ENCODE measurements at places on chromosomes 12 and 14.

- DNase-seq, result no peak
Measured at GRCh38 chr12:4443616-4444015, 2.0 kb downstream of the FGF6 start.

DNA sequence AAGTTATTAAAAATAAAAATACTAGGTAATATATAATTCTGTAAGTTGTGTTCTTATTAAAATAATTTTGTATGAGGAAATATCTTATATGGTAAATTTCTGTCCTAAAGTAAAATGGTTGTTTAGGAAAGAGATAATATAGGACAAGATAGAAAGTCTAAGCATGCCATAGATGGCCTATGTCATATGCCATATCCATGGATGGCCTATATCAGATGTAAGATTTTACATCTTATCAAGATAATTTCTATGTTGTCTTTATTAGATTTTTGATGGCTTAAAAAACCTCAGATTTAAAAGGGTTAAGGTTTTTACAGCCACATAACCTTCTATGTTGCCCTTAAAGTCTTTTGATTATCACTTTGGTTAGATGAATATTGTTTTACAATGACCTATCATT is 52.6 kb downstream of the CATSPERB start:
- DNase-seq, result no peak

DNA sequence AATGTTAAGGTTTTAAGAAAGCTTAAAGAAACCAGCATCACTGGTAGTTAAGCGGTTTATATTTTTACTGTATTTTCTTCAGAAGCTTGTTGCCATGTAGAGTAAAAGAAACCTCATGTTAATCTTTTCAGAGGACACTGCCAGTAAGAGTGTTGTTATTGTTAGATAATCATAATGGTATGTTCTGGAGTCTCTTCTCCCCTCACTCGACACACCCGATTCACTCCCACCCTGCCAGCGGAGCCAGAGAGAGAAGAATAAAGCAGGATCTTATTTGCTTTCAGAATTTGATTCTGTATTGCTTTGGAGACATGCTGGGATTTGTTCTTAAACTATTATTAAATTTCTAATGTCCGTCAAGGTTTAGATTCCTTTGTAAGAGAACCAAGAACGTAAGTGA is 113.7 kb downstream of the SAMD4A start:
- DNase-seq, result no peak

GRCh38 chr12:122869207-122869973 is 26.5 kb downstream of the VPS37B start:
- DNase-seq, result peak; percentile 25

DNA sequence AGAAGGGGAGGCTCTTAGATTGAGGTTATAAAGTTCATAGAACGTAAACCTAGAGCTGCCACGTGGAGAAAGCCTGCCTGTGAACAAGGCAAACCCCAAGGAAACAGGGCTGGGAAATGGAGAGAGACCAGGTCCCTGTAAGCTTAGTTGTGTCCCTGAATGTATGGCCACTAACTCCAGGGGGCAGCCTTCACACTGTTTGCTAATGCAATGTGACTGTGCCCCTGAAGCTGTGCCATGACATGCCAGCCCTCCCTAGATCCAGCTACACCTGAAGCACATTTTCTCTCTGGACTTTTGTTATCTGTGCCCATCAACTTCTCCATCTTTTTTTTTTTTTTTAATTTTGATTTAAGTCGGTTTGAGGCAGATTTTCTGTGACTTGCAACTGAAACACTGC is 60.6 kb upstream of the TMCC3 start:
- DNase-seq, result no peak

- DNase-seq, result no peak
Measured at GRCh38 chr12:49138587-49138986, 7.4 kb upstream of the TUBA1B start.

GRCh38 chr12:89999699-90000505 is 291.3 kb upstream of the ATP2B1 start:
- DNase-seq, result no peak

- DNase-seq, result no peak
Measured at GRCh38 chr12:109555431-109556315, 17.6 kb downstream of the MMAB start.

GRCh38 chr14:81302638-81303037 is 81.9 kb upstream of the GTF2A1 start:
- no peak for DNase-seq

- DNase-seq, result no peak
Measured at GRCh38 chr12:80659512-80660063, 47.8 kb upstream of the MYF6 start.

DNA sequence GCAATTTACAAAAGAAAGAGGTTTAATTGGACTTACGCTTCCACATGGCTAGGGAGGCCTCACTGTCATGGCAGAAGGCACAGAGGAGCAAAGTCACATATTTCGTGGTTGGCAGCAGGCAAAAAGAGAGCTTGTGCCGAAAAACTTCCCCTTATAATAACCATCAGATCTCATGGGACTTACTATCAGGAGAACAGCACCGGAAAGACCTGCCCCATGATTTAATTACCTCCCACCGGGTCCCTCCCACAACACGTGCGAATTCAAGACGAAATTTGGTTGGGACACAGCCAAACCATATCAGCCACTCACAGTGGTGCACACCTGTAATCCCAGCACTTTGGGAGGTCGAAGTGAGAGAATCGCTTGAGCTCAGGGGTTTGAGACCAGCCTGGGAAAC is 68.5 kb downstream of the FBXL14 start:
- DNase-seq, result peak; percentile 33

DNA sequence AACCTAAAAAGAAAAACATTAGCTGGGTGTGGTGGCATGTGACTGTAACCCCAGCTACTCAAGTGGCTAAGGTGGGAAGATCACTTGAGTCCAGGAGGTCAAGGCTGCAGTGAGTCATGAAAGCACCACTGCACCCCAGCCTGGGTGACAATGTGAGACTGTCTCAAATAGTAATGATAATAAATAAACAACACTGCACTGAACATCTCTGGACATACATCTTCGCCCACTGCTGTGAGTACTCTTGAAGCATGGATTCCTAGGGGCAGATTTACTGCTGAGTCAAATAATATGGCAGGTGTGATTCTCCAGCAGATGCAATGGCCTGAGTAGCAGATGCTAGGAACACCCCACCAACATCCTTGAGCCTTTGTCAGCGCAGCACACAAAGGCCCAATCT is 23.6 kb downstream of the ABCB9 start:
- no peak for DNase-seq

DNA sequence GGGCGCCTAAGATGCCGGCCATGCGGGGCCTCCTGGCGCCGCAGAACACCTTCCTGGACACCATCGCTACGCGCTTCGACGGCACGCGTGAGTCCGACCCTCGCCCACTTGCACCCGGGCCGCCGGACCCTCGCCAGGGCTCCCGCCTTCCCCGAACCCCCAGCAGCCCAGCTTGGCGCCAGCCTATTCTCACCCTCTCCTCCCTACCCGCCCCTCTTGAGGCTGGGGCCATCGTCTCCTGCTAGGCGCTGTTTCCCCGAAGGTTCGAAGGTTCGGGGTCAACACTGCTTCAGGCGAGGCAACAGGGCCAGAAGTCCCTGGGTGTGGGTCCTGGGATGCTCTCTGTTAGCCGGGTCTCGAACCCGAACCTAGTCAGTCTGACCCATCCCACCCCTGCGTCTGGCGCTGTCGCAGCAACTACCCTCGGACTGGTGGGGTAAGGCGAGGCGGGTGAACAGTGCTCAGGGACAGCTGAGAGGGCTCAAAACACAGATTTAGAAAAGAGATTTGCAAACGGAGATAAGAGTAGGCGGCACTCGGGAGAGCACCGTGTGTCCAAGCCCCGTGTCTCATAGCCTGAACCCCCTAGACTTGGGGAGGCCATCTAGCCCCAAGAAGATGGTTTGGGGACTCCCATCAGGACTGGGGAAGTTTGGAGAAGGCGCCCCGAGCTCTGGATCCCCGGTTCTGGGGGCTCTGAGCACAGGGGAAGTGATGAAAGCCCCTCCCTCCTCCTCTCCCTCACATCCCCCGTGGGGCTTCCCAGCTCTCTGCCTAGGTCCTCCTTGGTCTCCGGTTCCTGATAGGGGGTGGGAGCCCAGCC is 787 bp downstream of the KCNH3 start:
- DNase-seq, result no peak

DNA sequence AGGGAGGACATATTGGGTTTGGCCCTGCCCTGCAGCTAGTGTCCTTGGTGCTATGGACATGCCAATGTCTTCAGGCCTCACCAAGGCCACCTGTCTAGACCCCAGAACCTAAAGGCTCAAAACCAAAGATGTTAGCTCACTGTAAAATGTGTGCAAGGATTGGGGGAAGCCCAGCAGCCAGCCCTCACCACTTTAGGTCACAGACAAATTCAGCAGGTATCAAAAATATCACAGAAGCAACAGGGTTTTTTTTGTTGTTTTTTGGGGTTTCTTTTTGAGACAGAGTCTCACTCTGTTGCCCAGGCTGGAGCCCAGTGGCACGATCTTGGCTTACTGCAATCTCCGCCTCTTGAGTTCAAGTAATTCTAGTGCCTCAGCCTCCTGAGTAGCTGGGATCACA is 29.0 kb upstream of the NINJ2 start:
- DNase-seq, result no peak

DNA sequence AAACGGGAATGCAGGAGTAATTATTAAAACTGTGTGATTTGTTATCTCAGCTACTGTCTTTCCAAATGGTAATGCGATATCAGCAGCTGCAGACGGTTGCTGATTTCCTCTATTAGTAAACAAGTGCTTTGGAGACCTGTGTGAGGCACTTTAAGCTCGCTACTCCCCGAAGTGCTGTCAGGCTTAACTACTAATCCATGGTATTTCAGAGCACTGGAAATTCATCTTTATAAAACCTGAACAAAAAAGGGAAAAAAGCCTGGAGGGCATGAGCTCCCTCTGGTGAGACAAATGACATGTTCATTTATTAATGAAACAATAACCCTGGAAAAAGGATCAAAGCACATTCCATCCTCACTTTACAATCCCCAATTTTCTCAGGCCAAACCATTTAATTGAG is 143.6 kb upstream of the OTX2 start:
- DNase-seq, result no peak

DNA sequence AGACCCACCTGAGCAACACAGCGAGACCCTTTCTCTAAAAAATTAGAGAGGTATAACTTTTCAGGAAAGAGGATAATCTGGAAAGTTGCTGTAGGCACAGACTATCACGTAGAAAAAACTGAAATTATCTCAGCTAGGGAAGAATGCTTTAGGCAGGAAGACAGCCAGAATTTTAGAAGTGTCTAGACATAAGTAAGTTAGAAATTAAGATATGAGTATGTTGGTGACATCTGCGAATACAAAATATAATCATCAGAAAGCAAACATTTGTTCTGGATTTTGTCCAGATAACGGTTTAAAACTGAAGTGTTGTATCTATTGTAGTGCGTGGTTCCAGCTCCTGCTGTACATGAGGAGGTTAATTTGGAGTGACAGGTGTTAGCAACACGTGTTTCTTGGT is 123.2 kb downstream of the FBXL14 start:
- DNase-seq, result no peak

All from tibial artery (tissue), 4 donors.